Right hindlimb (tissue), 1 donor: ENCODE measurements at places on chromosomes 2 and 18.
A peak's percentile ranks its signal among the peaks of the same experiment; 100 is the strongest.

DNA sequence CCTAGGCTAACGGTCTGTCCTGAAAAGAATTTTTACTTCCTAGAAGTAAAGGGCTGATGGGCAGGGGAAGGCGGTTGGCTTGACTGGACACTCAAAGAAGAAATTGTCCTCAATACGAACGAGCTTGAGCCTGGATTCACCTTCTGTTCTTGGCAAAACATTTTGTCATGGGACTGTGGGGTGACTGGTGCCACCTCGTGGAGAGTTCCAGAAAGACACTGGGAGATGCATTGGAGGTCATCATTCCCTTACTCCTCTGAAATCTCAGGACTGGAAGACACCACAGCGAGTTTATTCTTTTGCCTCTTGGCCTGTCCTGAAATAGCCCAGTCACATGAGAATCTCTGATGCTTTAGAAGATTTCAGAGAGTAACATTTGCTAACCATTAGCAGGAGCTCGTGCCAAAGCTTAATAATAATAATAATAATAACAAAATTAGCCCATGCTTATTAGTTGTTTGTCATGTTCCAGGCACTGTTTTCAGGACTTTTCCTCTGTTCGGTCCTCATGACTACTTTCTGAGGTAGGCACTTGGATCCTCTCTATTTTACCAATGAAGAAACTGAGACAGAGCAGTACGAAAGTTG, 44.5 kb downstream of the TMEM182 start:
- peak; percentile 77 for DNase-seq

DNA sequence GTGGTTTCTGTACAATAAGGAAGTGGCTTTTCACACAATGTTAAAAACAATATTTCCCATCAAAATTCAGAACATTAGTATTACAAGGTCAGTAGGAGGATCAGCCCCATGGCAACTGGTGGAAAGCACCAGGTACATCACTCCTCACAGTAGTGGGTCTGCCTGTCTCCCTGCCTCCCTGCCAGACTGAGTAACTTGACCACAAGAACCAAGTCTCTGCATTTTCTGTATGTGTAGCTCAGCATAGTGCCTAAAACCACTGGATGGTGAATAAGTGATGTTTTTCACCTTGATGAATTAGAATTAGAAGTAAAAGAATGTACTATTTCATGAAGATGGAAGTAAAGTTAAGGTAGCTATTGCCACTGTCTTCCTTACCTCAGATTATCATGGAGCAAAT, 4.1 kb upstream of the WDR7 start:
- no peak for DNase-seq

- DNase-seq, result no peak
Measured at GRCh38 chr2:173605994-173606393, 251.3 kb downstream of the CDCA7 start.

DNA sequence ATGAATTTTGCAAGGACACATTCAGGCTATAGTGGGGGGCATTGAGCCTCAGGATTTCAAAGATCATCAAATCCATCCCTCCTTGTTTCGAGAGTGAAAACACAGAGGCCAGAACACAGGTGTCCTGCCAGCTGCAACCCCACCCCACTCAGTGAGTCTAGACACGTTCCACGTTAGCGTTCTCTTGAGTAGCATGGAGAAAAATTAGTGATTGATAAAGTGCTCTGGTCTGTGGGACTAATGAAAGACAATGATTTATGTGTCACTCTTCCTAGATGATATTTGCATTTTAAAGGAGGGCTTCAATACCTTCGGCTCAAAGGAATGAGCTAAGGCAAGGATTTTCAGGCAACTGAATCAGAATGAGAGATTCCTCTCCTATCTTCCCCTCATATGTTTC, 43.8 kb downstream of the SLC4A3 start:
- DNase-seq, result no peak

DNA sequence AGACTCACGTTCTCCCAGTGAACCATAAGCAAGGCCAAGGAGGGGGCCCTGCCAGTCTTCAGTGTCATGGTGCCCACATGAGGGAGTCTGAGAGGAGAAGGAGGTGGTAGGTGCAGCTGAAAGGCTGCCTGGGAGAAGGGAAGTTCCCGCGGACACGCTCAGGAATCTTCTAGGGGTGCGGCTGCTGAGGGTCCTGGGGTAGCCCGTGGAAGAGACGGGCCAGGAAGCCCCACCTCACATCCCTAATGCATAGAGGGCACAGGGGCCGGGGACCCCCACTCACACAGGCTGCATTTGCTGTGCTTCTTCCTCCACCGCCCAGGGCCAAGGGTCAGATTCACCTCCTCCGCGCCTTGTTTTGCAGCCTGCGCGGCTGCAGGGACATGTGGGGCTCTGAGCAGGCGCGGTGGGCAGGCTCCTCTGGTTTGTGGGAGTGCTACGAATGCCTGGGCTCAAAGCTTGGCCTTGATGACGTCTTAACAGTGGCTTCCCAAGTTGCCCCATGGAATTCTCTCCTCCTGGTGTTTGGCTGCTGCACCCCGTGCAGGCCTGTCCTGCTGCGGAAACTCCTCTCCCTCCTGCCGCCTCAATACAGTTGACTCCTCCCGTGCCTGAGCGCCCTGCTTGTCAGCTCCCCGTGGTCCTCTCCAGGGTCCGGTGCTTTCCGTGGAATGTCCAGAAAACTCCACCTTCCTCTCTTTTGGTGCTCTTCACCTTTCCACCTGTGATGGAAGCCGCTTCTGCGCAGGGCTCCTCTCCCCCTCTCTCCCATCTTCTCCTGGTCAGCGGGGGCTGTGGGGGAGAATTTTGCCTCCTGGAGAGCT, 95.7 kb downstream of the VAPA start:
- no peak for DNase-seq

DNA sequence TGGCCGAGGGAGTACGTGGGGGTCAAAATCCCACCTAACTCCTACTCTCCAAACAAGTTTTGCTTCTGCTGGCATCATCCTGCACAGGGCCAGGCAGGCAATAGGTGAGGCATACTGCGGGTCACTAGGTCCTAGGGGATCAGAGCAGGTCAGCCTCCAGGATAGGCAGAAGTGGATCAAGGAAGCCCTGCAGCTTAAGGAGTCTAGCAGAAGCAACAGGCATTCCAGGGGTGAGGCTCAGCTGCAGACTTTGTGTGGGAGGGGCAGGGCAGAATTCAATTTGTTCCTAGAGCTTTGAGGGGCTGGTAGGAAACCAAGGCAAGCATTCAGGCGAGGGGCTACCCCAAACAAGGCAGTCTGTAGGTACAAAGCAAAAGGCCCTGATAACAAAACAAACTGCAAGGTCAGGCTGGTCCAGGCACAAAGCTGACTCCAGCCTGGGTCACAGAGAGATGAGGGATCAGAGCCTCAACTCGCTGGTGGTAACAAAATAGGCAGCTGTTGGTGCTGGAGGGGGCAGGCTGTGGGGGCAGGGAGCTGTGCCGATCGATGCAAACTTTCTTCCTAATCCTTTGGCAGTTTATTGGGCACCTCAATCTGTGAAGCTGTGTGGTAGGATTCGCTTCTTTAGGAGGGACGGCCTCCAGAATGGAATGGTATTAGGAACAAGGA, 101.4 kb upstream of the STPG4 start:
- no peak for DNase-seq

- no peak for DNase-seq
Measured at GRCh38 chr2:2547451-2547850, 216.4 kb upstream of the MYT1L start.

DNA sequence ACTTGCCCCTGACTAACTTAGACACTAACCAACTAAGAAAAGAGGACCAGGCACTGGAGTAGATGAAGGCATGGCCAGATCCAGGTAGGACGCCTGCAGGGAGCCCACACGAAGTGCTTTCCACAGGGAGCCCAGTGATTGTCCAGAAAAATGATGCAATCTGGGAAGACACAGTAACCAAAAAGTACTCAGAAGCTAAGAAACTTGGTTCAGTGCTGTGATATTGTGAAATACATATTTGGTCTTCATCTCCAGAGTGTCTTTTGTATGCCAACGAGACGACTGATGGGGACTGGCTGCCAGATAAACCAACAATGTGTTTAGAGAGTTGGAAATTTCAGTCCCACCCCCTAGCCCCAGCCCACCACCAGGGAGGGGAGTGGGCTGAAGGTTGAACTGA, 135.0 kb downstream of the SP3 start:
- no peak for DNase-seq

DNA sequence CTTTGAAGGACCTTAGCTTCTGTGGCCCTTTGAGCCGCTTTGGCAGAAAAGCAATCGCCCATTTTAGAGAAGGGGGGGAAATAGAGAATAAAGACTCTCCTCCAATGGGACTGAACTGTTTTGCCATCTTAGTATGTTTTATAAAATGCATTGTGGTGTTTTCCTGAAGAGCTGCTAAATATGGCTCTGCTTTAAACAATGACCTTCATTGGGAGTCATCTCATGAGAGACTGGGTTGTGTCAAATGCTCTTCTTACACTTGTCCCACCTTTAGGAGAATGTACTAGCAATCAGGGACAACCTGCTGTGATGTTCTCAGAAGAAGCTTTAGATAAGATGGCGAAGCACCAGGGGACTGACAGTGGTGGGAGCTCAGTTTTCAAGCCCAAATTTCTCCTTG, 418.9 kb upstream of the POU3F3 start:
- DNase-seq, result no peak

GRCh38 chr2:150119819-150120218, 367.6 kb downstream of the RND3 start:
- no peak for DNase-seq

GRCh38 chr2:172701250-172701649, 34.4 kb upstream of the RAPGEF4 start:
- no peak for DNase-seq

- DNase-seq, result no peak
Measured at GRCh38 chr2:54321047-54321446, 65.0 kb upstream of the TSPYL6 start.

DNA sequence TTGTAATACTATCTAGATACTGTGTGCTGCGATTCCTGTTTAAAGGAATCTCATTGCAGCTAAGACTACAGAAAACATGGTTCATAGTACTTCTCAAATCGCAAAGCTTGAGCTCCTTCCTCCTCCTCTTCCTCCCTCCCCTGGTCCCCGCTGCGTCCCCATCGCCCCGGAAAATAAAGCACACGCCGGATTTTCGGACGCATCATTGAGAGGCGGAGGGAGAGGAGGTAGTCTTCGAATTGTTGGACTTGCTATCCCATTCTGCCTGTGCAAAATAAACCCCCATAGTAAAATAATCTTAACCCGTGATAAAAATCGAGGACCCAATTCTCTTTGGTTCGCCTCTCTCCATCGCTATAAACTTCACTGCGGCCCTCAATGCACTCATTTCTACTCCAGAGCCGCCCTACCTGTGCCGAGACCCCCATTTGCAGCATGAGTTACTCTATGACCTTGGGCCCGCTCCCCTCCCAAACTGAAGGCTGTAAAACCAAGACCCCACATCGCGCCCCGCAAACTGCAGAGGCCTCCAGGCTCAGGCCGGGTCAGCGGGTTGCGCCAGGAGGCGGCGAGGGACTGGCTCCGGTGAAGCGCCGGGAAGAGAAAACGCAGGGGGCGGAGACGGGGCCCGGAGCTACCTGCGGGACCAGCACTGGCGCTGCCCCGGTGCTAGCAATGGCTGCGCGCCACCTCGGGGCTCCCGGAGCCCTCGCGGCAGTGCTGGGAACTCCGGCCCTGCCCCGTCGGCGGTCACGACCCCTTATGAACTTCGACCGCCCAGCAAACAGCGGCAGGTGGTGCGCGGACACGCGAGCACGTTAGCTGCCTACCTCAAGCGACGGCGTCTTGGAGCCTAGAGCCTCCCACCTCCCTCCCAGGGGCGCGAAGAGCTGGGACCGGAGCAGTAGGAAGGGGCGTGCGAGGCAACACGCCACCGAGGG, 649 bp downstream of the ESCO1 start:
- no peak for DNase-seq

GRCh38 chr2:230162981-230163380, 56.8 kb downstream of the SP110 start:
- DNase-seq, result no peak

DNA sequence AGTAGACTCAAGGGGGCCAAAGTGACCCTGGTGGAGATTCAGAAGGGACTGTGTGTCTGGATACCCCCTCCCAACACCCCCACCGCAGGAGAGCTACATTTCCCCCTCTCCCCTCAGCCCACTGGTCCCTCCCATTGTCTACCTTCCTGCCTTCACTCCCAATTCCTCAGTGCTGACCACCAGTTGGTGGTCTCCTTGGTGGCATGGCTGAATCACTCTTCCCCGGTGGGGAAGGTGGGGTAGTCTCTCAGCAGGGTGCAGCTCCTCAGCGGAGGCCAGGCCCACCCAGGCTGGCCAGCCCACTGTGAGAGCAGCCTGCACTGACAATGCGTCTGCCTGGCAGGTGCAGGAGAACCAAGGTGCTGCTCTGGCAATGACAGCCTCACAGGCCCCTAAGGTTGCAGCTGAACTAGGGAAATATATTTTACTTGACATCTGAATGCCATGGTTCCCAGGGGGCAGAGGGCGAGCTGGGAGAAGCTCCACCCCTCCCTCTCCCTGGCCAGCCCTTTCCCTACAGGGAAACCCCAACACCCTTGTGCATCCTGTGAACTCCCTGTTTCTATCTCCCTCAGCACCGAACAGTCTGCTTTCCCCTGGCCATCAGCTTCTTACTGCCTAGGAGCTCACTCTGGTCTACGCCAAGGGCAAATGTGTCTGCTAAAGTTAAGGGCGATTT, 62.6 kb upstream of the PAX8 start:
- DNase-seq, result no peak
